Breast epithelium (tissue), 4 donors: ENCODE measurements at places on chromosomes 3 and 15.

GRCh38 chr3:24343084-24343783 is 151.4 kb downstream of the THRB start:
- no peak for DNase-seq

- DNase-seq, result no peak
Measured at GRCh38 chr3:146407956-146408355, 61.4 kb downstream of the PLSCR2 start.

DNA sequence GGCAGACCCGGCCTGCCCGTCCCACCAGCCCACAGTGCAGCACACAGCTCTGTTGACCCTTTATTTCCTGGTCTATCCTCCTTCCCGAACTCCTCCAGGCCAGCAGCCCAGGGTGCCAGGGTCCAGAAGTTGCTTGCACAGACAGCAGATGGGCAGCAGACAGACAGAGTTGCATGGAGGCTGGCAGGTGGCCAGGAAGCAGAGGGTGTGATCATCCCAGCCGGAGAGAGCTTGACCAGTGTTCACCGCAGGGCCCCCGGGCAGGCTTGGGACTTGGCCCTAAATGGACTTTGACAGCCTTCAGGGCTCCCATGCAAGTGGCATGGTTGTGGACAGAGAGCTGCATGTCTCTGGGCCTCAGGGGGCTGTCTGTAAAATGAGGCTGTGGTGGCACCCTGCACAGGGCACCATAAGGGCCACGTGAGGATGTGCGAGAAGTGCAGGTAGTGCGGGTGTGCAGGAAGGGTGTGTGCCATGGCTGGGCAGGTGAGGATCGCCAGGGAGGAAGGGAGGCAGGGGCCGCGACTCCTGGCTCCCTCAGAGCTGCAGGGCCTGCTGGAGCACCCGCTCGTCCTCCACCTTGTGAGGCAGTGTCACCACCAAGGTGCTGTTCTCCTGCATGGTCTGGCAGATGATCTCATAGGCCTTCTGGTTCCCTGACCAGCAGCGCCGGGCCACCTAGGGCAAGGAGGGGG is 6.3 kb upstream of the ZXDC start:
- DNase-seq, result no peak

GRCh38 chr3:71673486-71673885 is 51.7 kb downstream of the EIF4E3 start:
- no peak for DNase-seq

GRCh38 chr15:32909431-32909830 is 191.6 kb downstream of the GREM1 start:
- DNase-seq, result no peak
